ENCODE measurements at places on chromosomes 2 and 18.

- no peak for DNase-seq
Measured at GRCh38 chr2:208370881-208371633, 35.5 kb upstream of the PTH2R start.

DNA sequence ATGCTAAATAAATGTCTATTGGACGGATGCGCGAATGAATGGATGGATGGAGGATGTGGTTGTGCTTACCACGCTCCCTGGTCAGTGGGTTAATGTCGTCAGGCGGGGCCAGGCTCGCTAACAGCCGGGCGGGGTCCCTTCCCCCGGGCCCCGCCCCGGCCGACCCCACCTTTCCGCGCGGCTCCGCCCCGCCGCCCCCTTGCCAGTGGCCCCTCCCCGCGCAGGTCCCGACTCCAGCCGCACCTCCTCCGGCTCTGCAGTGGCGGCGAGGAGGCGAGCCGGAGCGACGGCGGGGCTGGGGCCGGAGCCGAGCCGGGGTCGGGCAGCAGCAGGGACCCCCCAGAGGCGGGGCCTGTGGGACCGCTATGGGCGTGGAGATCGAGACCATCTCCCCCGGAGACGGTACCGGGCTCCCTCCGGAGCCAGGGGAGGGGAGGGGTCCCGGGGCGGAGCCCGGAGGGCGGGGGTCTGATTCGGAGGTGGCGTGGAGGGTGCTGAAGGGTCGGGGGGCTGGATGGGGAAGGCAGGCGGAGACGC, at the start of gene FKBP1B:
Gene FKBP1B, plus strand, starts transcription at position 257 of the 537 bp plus-strand sequence. Its CDS starts 109 bp downstream, at position 366.
- DNase-seq: peak; percentile 58

DNA sequence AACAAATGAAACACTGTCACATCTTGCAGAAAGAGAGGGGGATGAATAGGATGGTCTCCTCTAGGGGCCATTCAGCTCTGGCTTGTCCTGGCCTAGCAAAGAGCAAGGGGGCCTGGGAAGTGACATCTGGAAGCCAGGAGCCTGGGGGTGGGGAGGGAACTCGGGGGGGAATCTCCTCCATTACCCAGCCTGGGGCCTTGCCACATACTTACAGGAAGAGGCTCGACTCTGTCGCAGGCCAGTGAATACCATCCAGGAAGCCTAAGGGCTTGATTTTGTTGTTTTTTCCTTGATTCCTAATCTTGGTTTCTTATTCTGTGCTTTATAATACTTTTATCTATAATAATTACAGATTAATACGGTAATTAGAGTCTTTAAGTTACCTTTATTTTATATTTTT, 797.5 kb upstream of the ID2 start:
- no peak for DNase-seq

- no peak for DNase-seq
Measured at GRCh38 chr18:32386471-32386870, 84.2 kb downstream of the GAREM1 start.

GRCh38 chr18:70289351-70290312, 787 bp downstream of the SOCS6 start:
- DNase-seq: peak; percentile 62

DNA sequence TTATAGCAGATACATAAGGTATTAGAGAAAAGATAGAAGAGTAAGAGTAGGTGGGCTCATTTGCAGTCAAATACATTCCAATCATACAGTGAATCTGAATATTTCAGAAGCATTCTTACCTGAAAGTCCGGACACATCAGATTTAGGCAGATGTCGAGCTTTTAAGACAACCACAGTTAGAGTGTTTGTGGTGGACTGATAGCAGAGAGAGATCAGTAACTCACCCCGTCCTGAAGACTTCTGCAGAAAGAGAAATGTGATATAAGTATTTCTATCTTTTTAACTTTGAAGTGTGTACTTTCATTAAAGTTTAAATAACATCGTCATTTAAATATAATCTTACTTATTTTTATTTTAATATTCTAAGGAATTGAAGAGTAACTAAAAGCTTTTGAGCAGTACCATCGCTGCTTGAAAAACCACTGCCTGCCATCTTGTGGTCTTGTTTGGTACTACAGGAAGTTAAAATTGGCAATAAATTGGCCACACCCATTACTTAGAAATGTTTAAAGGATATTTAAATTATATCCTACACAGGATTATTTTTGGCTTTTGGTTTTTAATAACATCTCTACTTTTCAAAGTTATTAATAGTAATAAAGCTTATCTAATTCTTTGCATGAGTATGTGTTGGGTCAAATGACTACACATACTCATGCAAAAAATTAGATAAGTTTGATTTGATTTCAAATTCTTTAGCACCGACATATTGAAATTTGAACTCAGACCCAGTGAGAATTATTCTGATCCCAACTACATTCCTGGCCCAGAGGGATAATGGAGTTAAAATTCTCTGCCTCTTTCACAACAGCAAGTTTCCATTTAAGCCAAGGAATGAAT, 5.5 kb downstream of the SYT4 start:
- no peak for DNase-seq

- no peak for DNase-seq
Measured at GRCh38 chr2:43707255-43708015, 31.2 kb upstream of the C1GALT1C1L start.

GRCh38 chr2:172613040-172613439, 57.1 kb downstream of the PDK1 start:
- DNase-seq: no peak

DNA sequence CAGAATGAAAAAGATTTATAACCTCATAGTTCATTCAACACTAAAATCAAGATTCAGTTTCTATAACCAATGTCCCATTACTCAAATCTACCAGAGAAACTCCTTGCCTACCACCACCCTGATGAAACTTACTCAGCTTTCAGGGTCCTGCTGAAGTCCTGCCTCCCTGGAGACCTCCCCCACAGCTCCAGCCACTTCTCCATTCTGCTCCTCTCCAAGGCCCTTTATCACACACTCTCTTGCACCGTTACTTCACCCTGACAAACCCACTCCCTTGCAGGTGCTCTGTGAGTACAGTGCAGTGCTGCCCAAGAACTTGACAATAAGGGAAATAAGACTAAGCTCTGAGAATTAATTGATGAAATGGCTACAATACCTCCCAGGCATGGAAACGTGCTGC, 83.5 kb upstream of the CDCA7 start:
- DNase-seq: no peak

DNA sequence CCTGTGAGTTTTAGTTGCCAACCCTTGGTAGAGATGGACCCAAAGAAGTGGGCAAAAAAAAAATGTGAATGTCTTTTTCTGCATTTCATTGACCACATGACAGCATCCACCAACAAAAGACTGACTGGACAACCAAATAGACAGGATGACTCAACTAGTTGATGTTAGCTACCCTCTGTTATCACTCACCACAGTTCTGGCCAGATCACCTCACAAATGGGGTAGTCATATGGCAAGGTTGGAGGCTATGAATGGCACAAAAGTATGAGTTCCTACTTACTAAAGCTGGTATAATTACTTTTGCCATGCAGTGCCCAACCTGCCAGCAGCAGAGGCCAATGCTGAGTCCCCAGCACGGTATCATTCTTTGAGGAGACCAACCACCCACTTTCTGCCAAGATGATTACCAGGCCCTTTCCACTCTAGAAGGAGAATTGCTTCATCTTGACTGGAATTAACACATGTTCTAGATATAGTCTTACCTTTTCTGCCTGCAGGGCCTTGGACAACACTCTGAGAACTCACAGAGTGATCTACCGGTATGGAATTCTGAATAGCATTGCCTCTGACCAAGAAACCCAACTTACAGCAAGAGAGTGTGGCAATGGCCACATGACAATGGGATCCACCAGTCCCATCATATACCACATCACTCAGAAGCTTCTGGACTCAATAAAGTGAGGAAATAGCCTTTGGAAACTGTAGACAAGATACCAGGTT, 20.1 kb upstream of the TCF7L1 start:
- DNase-seq: no peak

DNA sequence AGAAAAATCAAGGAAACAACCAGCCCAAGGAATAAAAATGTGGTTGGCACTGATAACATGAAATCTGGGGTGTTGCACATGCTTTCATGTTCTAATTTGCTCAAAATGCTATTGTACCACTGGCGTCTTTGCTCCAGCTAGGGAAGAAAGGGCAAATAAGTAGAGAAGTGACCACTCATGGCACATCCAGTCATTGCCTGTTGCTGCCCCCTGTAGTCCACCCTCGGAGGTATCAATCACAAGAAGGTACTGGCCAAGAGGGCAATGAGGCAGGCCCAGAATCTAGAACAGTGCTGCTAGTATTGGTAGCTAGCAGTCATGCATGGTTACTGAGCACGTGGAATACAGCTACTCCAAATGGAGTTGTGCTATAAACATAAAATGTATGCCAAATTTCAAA, 213.4 kb downstream of the CDCA7 start:
- no peak for DNase-seq

GRCh38 chr2:191637182-191638078, 40.5 kb upstream of the NABP1 start:
- no peak for DNase-seq

All from left lobe of liver (tissue), 2 donors.